Stimulated activated CD4-positive, alpha-beta T cell treated with anti-CD3 and anti-CD28 coated beads, Interleukin-1b, Interleukin-23, amount 100 ng/mL, for 24 hours (primary cell): ENCODE measurements at places on chromosomes 4 and X.
A peak's percentile ranks its signal among the peaks of the same experiment; 100 is the strongest.

- no peak for DNase-seq
These were observed 81.4 kb downstream of the SPANXN3 start for GRCh38 chrX:143435916-143436315.

- no peak for DNase-seq
These were observed 687 bp downstream of the CDK16 start for GRCh38 chrX:47218920-47219815.

DNA sequence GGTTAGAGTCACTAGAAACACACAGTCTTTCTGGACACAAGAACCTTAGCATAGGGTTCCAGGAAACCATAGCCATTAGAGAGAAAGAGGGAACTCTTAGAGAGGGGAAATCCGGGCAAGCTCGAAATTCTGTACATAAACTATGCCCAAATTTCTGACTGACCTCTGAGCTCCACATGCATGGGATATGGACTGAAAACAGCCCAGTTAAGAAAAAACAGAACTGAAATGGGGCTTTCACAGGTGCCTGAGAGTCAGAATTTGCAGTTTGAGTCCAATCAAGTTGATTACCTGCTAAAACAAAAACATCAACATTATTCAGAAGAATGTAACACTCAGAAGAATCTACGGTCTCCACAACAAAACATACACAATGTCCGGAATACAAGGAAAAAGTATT lies 13.1 kb downstream of the DCHS2 start:
- DNase-seq: no peak

DNA sequence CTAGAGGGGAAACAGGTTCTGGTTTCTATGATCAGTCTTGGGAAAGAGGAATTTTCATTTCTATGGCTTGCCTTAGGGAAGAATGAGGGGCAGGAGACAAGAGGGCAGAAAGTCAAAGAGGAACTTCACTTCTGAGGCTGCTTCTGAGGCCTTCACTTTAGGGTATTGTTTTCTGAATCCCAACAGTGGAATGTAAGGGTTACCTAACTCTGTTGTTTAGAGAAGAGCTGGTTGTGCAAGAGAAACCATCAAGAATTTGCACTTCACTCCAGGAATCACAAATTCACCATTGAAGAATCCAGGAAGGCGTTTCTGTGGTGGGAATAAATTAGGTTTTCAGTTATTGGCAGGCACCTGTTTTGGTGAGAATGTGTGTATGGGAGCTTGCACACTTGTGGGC lies 126.7 kb upstream of the AMOT start:
- no peak for DNase-seq

DNA sequence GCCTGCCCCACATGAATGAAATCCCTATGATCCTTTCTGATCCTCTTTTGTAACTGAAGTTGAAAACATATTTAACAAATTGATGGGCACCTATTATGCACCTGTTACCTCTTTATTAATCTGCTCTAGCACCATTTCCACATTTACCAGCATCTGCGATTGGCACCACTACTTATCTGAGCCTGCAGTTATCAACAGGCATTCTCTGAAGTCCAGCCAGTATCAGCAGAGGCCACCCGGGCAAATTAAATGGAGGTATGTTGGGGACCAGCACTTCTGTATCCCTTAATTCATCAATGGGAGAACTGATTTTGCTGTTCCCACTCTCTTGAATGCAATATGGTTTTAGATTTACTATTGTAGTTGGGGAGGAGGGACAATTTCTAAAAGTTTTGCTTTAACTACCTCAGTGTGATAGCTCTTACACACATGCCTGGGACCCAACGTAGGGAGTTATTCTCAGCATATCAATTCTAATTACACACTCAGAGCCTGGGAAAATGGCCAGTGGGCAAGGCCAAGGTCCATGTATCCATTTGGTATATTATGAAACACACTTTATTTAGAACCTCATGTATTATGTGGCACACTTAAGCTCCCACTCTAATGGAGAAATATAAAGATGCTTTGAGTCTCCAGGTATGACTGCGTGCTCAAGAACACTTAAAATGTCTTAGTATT lies 1927.1 kb upstream of the PCDH7 start:
- DNase-seq: no peak

GRCh38 chr4:182825003-182825402 lies 92.2 kb downstream of the DCTD start:
- DNase-seq: no peak

GRCh38 chrX:124415115-124415800 lies 68.9 kb downstream of the SH2D1A start:
- no peak for DNase-seq

DNA sequence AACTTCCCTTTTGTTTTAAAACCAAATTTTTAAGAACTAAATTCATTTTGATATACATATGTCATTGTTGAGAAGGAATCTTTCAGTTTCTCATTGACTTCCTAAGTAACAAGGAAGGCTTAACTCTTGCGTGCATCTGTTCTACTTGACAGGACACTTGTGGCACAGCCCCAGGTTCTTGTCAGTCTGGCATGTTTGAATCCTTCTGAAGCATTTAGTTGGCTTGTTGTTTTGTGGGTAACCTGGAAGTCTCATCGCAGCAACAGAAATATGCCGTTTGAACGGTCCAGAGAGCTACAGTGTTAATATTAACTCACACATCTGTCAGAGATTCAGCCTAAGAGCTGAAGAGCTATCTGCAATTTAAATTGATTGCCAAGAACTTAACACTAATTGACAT lies 76.0 kb downstream of the GLRA3 start:
- DNase-seq: no peak

- DNase-seq: no peak
These were observed 41.6 kb upstream of the UGT2B7 start for GRCh38 chr4:69054578-69055200.

GRCh38 chrX:118626346-118626745 lies 101.1 kb upstream of the IL13RA1 start:
- no peak for DNase-seq

DNA sequence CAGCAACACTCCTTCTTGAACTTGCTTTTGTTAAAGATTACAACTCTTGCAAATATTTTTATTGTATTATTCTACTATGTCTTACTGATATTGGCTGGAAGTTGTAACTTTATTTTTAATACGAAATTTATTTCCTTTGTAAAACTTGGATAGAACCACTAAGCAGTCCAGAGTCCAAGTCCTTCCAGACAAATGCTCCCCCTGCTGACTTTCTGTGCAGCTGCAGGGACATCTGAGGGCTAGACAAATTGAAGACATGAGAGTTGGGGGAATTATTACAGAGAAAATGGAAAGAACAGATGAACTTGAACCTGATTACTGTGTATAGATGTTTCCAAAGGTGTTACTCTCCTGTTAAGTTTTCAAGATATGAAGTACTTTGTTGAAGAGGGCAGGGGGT lies 238.8 kb downstream of the GRIA3 start:
- no peak for DNase-seq

DNA sequence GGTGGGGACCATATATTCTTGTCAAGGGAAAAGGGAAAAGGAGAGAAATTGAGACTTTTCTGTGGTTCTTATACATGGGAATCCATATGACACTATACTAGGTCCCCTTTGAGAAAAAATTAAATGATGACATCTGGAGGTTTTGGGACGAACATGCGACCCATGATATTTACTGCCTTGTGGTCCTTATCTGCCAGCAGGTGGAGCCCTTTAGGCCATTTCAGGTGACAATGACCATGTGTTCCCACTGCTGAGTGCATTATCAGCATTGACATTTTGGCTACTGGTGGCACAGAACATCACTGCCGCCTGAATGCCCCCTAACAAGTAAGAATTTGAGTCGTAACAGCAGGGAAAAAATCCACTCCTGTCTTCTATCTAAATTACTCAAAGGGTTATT lies 843.4 kb downstream of the FSTL5 start:
- no peak for DNase-seq

- no peak for DNase-seq
These were observed 67.0 kb downstream of the HTRA3 start for GRCh38 chr4:8336412-8337075.

DNA sequence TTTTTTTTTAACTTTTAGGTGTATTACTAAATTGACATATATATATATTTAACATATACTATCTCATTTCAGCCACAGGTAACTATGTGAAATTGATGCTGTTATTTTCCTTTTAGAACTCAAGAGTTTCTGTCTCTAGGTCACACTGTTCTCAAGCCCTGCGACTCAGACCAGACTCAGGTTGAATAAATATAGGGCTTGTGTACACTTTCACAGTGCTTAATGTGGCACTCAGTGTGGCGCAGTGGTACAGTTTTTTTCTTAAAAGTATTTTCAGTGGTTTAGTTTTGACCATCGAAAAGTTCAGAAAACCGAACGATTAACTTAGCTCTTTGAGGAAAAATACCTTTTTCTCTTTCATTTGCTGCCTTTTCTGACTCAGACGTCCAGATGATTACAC lies 24.7 kb downstream of the PACRGL start:
- no peak for DNase-seq

- DNase-seq: peak; percentile 19
These were observed 48.3 kb downstream of the PDK3 start for GRCh38 chrX:24513416-24513815.

- DNase-seq: no peak
These were observed 66.6 kb upstream of the IQSEC2 start for GRCh38 chrX:53347948-53348347.

DNA sequence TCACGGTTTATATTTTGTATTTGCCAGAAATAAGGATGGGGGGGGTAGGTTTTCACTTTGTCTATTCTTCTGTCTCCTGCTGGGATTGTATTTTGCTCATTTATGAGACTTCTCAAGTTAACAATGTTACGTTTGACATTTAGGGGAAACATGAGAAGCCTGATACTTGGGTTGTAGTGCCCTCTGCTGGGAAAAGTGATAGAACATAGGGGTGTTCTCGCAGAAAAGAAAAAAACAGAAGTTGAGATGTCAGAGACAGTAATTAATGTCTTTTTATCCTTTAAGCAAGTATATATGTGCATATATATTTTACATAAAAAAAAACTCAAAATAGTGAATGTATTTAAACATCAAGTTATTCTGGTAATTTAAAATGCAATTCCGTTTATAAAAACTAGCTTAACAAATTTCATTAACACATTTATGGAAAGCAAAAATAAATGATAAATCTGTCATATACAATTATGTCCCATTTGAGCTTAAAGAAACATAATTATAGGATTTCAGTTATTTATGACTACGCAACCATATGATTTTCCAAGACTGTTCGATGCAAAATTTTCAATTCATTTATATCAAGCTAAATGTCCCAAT lies 46.0 kb upstream of the TMPRSS11F start:
- DNase-seq: peak; percentile 7

DNA sequence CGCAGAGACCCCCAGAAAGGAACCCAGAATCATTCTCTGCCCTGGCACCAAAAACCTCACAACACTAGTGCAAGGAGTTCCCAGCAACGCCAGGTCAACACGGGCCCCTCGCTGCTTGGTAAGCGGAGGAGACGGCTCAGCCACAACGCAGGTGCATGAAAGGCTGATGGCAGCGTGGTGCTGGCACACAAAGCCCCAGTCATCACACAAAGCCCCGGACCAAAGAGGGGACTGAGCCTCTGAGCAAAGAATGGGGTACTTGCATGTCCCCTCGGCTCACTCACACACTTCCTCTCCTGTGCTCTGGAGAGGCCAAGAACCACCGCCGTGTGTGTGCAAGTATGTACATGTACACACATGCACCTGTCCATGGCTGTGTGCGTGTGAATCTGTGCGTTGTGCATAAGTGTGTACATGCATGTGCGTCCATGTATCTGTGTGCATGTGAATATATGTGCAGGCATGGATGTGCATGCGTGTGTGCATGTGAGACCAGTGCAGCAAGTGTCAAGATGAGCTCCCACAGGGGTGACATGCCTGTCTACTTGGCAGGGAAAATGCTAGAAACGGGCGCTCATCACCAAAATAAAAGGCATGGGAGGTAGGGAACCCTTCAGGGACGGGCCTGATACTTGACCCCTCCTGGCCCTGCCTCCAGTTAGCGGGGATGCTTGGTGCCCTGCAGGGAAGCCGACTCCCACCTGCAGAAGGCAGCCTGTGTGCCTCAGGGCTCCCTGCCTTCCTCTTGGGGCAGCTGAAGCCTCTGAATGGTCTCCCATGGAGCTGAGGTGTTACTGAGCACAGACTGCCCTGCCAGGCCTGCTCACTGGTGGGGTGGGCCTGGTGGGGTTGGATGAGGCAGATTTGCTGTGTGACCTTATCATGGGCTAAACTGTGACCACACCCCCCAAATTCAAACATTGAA lies 60.4 kb downstream of the ZFYVE28 start:
- DNase-seq: no peak

DNA sequence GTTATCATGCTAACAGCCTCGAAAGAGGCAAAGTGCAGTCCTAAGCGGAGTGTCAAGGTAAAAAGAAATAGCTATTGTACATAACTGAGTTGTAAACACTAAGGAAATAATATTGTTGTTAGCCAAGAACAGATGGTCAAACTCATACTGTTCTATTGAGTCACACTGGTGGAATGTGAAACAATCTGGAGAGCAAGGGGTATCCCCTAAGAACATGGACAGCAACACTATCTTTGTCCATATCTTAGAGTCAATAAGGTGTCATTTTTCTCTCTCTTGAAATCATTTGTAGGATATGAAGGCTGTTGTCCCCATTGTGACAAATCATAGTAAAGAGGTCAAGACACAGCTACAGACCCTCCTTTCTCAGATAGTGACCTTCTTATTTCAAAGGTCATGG lies 4.5 kb upstream of the PDGFC start:
- no peak for DNase-seq

GRCh38 chrX:49072712-49073095 lies 1.1 kb downstream of the PRAF2 start:
- no peak for DNase-seq

DNA sequence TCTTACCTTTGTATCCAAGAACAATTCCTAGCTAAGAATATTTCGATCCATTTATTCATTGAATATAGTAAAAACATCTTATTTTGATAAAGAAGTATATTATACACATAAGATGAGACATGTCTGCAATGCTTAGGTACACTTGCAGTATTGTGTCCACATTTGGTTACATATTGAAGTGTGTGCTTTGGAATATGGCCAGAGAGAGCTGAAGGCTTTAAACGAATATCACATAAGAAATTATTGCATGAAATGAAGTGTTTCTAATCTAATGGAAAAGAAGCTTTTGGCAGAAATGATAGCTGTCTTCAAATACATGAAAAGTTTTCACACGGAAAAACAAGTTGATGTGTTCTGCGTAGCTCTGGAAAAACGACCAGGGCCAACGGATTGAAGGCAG lies 516.1 kb upstream of the ZFP42 start:
- no peak for DNase-seq

GRCh38 chr4:65951177-65951576 lies 280.9 kb upstream of the EPHA5 start:
- no peak for DNase-seq
